Psoas muscle (tissue), 8 donors: ENCODE measurements at places on chromosomes 7 and 10. TPM values are rescaled to one million over a fixed set of nuclear protein-coding genes. Genes with fewer than 3 reads are reported as not detected.

Gene MINDY4
- 1.1 TPM for polyA plus RNA-seq

Gene ANKIB1
- 4.9 TPM for polyA plus RNA-seq

Gene OR2A12
- not detected for polyA plus RNA-seq

Gene THSD7A
- polyA plus RNA-seq = 0.06 TPM

Gene GOLGA7B
- polyA plus RNA-seq = 1.6 TPM

Gene FHIP2A
- polyA plus RNA-seq = 3.4 TPM

Gene WEE2
- polyA plus RNA-seq = not detected

Gene PRKAR2B
- polyA plus RNA-seq = 1.7 TPM

Gene ZNF33B
- 2.6 TPM for polyA plus RNA-seq

Gene SH3PXD2A
- polyA plus RNA-seq = 3.0 TPM

Gene PLPP4
- not detected for polyA plus RNA-seq

Gene C10orf95
- not detected for polyA plus RNA-seq
